ENCODE measurements at places on chromosomes 7 and 10.

- DNase-seq, result no peak
Measured at GRCh38 chr7:43211693-43212092, 99.2 kb downstream of the HECW1 start.

DNA sequence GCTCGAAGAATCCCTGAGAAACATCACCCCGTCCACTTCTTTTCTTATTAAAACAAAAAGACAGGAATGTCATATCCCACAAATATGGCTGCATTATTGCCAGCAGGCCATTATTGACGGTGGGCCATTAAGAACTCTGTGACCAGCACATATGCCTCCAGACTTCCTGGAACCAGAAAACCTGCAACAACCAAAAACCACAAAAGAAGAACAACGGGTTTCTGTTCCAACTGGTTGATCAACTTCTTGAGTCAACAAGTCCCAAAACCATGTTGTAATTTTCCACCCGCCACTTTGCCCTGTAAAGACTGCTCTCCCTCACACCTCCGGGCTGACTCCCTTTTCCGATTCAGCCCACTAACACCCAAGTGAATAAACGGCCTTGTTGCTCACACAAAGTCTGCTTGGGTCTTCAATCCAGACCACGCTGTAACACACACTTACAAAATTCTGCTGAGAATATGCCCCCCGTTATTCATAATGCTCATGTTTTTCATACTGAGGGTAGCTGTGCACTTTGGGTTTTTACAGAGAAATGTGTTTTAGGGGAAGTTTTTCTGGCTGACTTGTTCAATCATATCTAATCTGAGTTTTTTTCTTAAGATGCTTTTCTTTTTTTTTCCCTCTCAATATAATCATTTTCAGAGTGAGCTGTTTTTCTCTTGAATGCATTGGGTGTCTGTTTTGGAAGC is 20.7 kb downstream of the ZNF107 start:
- peak; percentile 12 for DNase-seq

DNA sequence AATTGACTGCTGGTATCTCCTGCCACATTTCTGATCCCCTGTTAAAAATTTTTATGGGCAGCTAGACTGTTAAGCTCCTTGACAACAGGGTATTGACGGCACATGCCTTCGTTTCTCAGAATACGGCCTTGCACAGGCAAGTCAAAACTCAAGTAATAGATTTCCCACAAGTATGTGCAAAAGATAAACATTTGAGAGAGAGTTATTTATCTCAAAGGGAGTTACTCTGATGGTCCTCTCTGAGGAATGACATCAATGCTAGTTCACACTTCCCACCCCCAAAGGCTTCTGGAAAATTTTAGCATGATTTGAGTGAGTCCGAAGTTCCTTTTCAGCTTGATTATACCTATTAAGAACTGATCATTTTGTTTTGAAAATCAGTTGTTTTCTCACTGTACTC is 71.9 kb downstream of the JCAD start:
- no peak for DNase-seq

- DNase-seq, result no peak
Measured at GRCh38 chr10:76866841-76867586, 770.6 kb downstream of the KCNMA1 start.

DNA sequence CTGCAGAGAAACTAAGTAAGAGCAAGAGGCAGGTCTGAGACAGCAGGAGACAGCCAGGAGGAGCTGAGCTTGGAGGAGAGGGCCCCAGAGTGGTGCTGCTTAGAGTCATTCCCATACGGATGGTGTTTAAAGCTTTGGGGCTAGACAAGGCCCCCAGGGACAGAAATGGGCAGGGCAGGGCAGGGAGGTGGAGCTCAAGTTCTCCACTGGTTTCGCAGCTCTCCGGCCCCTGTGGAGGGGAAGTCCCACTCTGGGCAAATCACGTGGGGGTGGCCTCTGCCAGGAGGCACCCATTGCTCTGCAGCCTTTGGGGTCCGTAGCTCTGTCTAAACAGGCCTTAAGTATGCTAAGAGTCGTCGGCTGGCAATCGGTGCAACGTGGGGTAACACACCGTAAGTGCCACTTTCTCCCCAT is 1.0 kb upstream of the PTPRE start:
- DNase-seq, result no peak

GRCh38 chr7:156950381-156950858 is 908 bp downstream of the NOM1 start:
- no peak for DNase-seq
